Stimulated activated CD8-positive, alpha-beta memory T cell treated with anti-CD3 and anti-CD28 coated beads, Interleukin-7, amount 100 ng/mL, for 4 hours (primary cell): ENCODE measurements at places on chromosomes 6 and 20.

- DNase-seq = no peak
These were observed 28.7 kb downstream of the SDCBP2 start for GRCh38 chr20:1300083-1300840.

DNA sequence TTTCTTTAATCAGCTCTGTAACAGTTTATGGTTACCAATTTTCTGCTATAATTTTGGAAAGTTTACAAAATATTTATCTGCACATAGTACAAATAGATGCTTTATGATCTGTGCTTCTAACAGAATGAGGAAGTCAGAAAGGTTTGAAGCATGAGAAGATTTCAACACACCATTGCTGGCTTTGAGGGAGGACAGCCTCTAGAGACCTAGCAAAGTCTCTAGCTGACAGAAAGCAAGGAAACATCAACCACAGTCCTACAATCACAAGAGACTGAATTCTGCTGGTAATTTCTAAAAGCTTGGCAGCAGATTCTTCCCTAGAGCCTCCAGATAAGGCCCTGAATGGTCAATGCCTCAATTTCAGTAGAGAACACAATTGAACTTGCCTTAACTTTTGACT, 750.8 kb upstream of the SLC35B3 start:
- no peak for DNase-seq

GRCh38 chr20:58014628-58015315, 213.7 kb downstream of the ANKRD60 start:
- no peak for DNase-seq

- DNase-seq = no peak
These were observed 323.3 kb upstream of the NT5E start for GRCh38 chr6:85126485-85127167.

GRCh38 chr20:60206259-60206658, 248.0 kb downstream of the CDH26 start:
- DNase-seq = no peak

GRCh38 chr6:167956983-167957492, 40.4 kb upstream of the KIF25 start:
- DNase-seq = no peak

- no peak for DNase-seq
These were observed 1.2 kb downstream of the IP6K3 start for GRCh38 chr6:33745548-33745947.

- no peak for DNase-seq
These were observed 17.0 kb upstream of the STX11 start for GRCh38 chr6:144133225-144133821.

DNA sequence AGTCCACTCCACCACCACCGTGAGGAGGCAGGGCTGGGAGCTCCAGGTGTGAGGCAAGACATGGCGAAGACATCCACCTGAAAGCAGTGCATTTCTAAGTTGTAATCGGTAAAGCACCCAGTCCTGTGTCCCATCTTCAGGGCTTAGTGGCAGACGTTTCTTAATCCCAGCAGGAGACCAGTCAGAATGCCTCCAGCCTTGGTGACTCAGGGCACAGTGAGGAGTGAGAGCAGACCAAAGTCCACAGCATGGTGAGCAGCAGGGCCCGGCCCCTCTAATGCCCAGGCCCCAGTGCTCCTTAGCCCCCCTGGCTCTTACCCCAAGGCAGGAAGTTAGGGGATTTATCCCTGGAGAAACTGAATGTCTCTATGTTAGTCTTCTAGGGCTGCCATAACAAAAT, 183.9 kb downstream of the SYNDIG1 start:
- DNase-seq = no peak

- DNase-seq = no peak
These were observed 108.6 kb upstream of the CDYL start for GRCh38 chr6:4667591-4667990.

DNA sequence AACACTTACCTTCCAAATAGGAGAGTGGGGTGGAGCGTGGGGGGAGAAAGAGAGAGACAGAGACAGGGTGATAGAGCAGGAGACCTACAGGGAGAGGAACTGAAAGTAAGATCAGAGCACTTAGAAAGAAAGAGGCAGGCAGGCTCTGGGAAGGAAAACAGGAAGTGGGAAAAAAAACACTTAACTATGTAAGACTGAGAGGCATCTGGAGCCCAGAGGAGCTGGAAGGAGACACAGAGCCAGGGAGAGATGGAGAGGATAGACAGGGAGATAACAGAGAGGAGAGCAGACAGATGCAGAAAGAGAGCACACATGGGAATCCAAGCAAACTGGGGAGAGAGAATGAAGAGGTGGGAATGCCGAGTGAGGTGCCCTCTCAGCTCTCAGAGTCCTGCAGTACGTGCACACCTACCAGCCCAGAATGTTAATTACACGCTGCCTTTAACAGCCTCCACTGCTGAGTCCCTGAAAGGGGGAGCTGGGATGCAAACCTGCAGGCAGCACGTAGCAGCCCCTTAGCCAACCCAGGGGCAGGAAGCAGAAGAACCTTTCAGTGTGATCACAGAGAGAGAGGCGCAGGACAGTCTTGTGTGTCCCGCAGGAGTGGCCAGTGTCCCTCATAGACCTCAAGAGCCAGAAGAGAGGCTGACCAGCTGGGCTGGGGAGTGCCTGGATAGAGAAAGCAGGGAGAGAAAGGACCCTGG, 132.7 kb upstream of the LRFN2 start:
- DNase-seq = no peak

GRCh38 chr6:108091288-108091687, 16.7 kb upstream of the OSTM1 start:
- no peak for DNase-seq

GRCh38 chr20:44153636-44154043, 33.3 kb downstream of the JPH2 start:
- DNase-seq = no peak

- no peak for DNase-seq
These were observed 21.2 kb downstream of the ATXN1 start for GRCh38 chr6:16740097-16740496.

GRCh38 chr20:44598423-44599305, 16.3 kb downstream of the PKIG start:
- DNase-seq = no peak

- DNase-seq = no peak
These were observed at the start of gene SIM1 for GRCh38 chr6:100464903-100465700. SIM1 (minus strand) TSS chr6:100464921; CDS start chr6:100463468, 1,453 bp downstream.

DNA sequence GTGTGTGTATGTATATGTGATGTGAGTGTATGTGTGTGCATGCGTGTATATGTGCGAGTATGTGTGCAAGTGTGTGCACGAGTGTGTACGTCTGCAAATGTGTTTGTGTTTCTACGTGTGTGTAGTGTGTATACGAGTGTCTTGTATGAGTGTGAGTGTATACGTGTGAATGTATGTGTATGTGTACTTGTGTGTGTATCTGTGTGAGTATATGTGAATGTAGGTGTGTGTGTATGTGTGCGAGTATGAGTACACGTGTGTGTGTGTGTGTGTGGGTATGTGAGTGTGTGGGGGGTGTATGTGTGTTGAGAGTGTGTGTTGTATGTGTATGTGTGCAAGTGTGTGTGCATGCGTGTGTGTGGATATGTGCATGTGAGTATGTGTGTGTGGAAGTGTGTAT, 602.0 kb upstream of the CDH4 start:
- DNase-seq = no peak

DNA sequence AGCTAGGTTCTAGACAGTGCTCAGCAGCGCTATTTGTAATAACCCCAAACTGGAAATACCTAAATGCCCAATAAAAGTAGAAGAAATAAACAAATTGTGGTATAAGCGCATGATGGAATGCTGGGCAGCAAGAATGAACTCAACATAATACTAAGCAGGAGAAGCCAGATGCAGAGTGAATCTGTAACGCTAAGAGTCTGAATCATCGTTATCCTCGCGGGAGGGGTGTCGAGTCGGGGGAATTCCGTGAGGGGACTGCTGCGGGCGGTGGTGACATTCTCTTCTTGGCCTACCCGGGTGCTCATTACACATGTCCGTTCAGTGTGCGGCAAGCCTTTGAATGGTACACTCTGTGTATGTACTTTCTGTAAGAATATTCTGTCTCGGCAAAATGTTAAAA, 83.7 kb downstream of the SULF2 start:
- no peak for DNase-seq

- DNase-seq = no peak
These were observed 44.2 kb downstream of the BMP6 start for GRCh38 chr6:7770111-7770510.

GRCh38 chr6:108080010-108080780, 5.7 kb upstream of the OSTM1 start:
- no peak for DNase-seq

DNA sequence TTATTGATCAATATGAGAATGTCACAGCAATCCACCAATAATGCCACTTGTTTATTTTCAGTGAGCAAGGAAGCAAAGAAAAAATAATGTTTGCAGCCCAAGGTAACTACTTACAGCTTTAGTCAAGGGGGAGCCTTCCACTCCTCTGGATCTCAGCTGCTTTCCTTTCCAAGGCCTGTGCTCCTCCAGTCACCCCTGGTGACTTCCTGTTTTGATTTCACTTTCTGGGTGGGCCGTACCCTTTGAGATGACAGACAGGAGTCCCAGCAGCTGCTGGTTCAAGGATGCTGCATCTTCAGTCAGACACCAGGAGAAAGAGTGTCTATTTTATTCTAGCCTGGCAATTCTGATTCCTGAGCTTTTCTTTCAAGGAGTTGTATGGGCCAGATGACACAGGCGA, 5.6 kb upstream of the VNN2 start:
- DNase-seq = peak; percentile 11

GRCh38 chr6:157706883-157707282, 116.2 kb upstream of the SNX9 start:
- no peak for DNase-seq

DNA sequence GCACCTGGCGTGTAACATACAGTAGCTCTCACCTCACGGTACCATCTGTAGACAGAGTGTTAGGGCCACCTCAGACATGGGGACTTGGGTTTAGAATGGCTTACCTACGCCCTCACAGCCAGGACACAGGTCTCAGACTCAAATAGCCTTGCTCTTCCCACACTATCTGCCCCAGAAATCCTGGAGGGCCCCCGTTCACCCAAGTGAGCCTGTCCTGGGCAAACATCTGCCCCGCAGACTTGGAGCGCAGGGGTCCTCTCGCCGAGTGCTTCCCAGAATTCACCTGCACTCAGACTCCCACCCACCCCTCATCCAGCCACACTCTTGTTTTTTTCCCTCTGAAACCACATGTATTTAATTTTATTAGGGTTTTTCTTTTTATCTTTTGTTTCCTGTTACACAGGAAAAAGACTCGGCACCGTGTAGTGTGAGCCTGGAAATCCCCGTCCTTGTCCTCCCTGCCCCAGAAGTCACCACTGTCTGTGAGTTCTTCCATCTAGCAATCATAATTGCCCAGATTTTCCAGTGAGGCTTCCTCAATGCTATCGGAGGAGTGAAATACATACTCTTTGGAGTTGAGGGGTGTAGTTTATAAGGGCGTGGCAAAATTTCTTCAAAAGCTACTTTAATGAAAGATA, 17.1 kb upstream of the MAP1LC3A start:
- DNase-seq = no peak

GRCh38 chr6:109453594-109454495, 1.7 kb downstream of the MICAL1 start:
- no peak for DNase-seq

GRCh38 chr20:24747881-24748595, 201.0 kb upstream of the CST7 start:
- DNase-seq = no peak

- DNase-seq = no peak
These were observed 27.6 kb downstream of the SYNJ2 start for GRCh38 chr6:158009114-158009891.
